HFFc6 (cell line): ENCODE measurements at places on chromosomes 6 and 20. TPM values are rescaled to one million over a fixed set of nuclear protein-coding genes. Genes with fewer than 3 reads are reported as not detected.

SYTL3 gene
- total RNA-seq, result 4.1 and 4.6 TPM in 2 replicates

ETV7 gene
- total RNA-seq, result 0.20 to 0.57 TPM in 2 of 3 replicates, not detected in the other

TMEM217 gene
- total RNA-seq, result 1.3 to 2.2 TPM (median 1.5 TPM) in 3 replicates

ISM1 gene
- total RNA-seq, result not detected in 3 replicates

SDC4 gene
- total RNA-seq, result 122 to 139 TPM (median 128 TPM) in 3 replicates
